ENCODE measurements at places on chromosomes 11 and 22.
A peak's percentile ranks its signal among the peaks of the same experiment; 100 is the strongest.

GRCh38 chr11:46649180-46649738, 31.9 kb downstream of the ATG13 start:
- peak; percentile 4 for DNase-seq

GRCh38 chr11:111097191-111097590, 148.3 kb upstream of the POU2AF2 start:
- peak; percentile 3 for DNase-seq

DNA sequence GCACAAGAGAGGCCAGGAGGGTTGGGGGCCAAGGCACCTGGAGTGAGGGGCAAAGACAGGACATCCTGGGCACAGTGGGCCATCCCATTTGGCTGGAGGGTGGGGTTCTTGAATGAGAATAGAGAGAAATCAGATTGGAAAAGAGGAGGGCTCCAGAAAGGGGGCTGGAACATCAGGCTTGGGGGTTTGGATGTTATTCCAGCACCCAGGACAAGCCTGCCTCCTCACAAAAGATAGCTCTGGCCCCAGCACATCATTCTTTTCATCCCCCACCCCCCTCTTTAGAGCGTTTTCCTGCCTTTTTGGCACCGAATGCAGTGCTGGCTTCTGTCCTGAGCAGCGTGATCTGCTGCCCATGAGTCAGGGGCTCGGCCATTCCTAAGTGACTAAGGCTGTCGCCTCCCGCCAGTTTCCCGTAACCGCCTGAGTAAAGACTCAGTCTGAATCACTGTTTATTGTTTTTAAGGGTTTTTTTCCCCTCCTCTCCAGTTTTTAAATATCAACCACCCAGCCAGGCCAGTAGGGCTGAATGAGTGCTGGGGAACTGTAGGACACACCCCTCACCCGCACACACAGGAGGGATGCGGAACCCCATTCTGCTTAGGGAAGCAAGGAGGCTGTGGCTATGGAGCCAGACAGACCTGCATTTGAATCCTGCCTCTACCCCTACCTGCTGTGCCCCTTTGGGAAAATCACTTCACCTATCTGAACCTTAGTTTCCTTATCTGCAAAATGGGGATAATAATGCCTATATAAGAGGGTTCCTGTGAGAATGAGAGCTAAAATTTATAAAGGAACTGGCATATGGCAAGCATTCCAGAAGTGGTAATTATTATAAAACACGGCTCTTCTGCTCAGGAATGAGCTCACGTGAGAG, 32.4 kb upstream of the NAV2 start:
- peak; percentile 44 for DNase-seq

GRCh38 chr11:79219186-79220045, 221.4 kb downstream of the TENM4 start:
- no peak for DNase-seq

GRCh38 chr22:38204784-38205183, 3.0 kb downstream of the MAFF start:
- no peak for DNase-seq

GRCh38 chr22:20319041-20319744, 667 bp downstream of the DGCR6L start:
- peak; percentile 66 for DNase-seq

GRCh38 chr22:26066534-26066933, 102.7 kb upstream of the SEZ6L start:
- peak; percentile 97 for DNase-seq

- no peak for DNase-seq
Observed at GRCh38 chr22:30193031-30193775, 53.4 kb downstream of the LIF start.

GRCh38 chr11:61477727-61478148, 30.8 kb upstream of the LRRC10B start:
- DNase-seq: peak; percentile 79

DNA sequence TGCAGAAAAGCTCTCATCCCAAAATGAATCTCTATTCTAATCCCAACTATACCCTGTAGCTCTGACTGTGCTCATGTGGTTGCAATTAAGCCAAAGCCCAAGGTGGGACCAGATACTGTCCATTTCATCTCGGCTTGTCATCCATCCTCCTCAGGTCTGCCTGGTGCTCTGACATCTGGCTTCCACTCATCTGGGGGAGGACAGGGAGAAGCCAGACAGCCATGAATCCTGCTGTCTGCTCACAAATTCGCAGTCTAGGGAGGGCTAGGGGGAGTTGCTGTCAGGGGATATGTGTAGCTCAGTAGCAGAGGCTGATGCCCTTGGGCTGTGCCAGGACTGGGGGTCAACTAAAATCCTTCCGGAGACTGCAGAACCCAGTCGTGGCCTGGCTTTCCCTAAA, 167.1 kb downstream of the ETS1 start:
- DNase-seq: no peak

- DNase-seq: no peak
Observed at GRCh38 chr11:82216927-82217570, 516.6 kb downstream of the FAM181B start.
